Left colon (tissue), 2 donors: ENCODE measurements at places on chromosomes 5 and 9. TPM values are rescaled to one million over a fixed set of nuclear protein-coding genes. Genes with fewer than 3 reads are reported as not detected.

Gene DOK3
- 4.1 TPM for total RNA-seq

Gene FAM174A
- 18.7 TPM for total RNA-seq

Gene OR1L6
- not detected for total RNA-seq

Gene FST
- total RNA-seq = 4.2 TPM

Gene PCDHA3
- 0.28 TPM for total RNA-seq

Gene RLN1
- 0.70 TPM for total RNA-seq

Gene IQGAP2
- total RNA-seq = 104 TPM

Gene XPA
- total RNA-seq = 10.0 TPM

Gene RAB3C
- total RNA-seq = 2.2 TPM

Gene PAX5
- 0.59 TPM for total RNA-seq

Gene ANKRD33B
- total RNA-seq = 1.8 TPM

Gene SAXO1
- total RNA-seq = not detected

Gene WNT8A
- not detected for total RNA-seq

Gene DBH
- not detected for total RNA-seq

Gene GAPT
- 0.70 TPM for total RNA-seq

- no peak for DNase-seq
Observed at GRCh38 chr5:10243660-10244240, 5.9 kb downstream of the ATPSCKMT start.

GRCh38 chr5:78747705-78748359 lies 99.3 kb upstream of the LHFPL2 start:
- no peak for DNase-seq

DNA sequence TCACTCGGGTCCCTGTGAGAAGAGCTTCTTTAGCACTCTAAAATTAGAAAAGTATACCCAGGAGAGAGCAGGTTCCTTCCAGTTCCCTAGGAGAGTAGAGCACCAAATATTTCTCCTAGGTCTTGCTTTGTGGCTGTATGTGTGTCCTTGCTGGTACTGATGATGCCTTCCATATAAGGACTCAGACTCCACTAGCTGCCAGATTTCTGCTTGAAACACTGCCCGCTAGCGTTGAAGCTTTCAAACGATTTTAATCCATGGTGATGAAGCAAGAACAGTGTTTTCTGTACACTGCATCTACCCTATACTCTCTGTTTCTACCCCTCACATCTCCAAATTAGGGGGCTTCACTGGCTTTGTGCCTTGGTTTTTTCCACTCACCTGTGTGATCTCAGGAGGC lies 2.4 kb upstream of the SMC2 start:
- peak; percentile 26 for DNase-seq

GRCh38 chr9:94111446-94111845 lies 27.2 kb downstream of the PTPDC1 start:
- DNase-seq = no peak

DNA sequence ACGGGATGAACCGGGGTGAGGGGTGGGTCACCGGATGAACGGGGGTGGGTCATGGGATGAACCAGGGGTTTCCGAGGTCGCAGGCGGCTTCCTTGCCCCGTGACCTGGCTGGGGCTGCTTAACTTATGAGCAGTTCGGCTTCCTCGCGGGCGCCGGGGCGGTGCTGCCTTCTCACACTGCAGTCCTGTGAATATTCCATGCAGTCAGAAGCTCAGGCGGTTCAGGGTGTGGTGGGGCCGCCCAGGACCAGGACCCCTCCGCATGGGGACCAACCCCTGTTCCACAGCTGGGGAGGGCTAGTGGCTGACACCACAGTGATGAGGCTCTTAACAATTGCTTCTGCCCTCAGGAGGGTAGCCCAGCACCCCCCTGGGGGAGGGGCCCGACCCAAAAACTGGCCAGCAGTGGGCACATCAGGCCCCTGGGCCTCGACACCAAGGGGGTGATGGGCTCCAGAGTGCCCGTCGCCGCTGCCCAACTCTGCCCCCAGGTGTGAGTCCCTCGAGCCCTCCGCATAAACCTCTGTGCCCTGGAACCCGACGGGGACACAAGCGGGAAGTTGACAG lies 30.9 kb upstream of the SLC9A3 start:
- DNase-seq = peak; percentile 52

GRCh38 chr9:38295764-38296163 lies 96.7 kb upstream of the ALDH1B1 start:
- no peak for DNase-seq

DNA sequence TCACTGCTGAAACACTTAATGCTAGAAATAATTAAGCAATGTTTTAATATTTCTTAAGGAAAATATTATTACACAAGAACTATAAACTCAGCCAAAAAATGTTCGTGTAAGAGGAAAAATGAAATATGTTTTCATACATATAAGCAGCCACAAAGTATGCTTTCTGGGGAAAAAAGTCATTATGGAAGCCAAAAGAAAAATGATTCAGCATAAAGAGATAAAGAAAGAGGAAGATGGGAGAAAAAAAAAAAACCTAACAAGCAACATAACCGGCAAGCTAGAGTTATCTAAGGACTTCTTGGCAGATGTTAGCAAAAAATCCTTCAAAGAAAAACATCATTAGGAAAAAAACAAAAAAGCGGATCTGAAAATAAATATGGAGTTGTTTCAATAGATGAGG lies 179.1 kb downstream of the MUSK start:
- DNase-seq = no peak

- no peak for DNase-seq
Observed at GRCh38 chr5:132488590-132488989, 2.0 kb downstream of the IRF1 start.

DNA sequence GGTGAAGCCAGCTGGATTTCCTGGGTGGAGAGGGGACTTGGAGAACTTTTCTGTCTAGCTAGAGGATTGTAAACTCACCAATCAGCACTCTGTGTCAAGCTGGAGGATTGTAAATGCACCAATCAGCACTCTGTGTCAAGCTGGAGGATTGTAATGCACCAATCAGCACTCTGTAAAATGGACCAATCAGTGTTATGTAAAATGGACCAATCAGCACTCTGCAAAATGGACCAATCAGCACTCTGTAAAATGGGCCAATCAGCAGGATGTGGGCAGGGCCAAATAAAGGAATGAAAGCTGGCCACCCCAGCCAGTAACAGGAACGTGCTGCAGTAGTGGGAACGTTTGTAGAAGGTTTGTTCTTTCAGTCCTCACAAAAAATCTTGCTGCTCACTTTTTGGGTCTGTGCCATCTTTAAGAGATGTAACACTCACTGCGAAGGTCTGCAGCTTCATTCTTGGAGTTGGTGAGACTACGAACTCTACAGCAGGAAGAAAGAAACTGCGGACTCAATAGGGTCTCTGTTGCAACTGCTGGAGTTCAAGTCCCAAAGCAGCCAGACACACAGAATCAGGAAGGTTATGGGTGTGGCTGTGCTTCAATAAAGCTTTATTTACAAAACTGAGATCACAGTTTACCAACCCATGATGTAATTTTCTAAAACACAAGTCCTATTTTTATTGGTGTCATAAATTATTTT lies 145.7 kb upstream of the ERCC6L2 start:
- no peak for DNase-seq

DNA sequence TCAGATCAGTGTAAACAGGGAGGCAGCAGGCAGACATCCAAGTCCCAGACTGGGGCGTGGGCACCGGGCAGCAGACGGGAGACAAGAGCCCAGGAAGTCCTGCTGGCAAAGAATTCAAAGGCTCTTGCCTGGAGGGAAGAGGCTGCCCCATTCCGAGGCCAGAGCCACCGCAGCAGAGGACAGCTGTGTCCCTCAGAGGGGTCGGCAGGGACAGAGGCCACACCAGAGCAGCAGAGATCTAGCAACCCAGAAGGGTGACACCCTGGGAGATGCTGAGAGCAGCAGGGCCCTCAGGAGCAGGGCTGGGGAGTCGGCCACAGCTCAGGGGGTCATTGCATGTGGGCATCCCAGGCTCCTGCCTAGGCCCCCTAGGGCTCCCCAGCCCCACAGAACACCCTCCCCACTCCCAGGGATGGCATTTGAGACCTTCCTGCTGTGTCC lies 29.1 kb downstream of the ADAMTS2 start:
- DNase-seq = no peak

DNA sequence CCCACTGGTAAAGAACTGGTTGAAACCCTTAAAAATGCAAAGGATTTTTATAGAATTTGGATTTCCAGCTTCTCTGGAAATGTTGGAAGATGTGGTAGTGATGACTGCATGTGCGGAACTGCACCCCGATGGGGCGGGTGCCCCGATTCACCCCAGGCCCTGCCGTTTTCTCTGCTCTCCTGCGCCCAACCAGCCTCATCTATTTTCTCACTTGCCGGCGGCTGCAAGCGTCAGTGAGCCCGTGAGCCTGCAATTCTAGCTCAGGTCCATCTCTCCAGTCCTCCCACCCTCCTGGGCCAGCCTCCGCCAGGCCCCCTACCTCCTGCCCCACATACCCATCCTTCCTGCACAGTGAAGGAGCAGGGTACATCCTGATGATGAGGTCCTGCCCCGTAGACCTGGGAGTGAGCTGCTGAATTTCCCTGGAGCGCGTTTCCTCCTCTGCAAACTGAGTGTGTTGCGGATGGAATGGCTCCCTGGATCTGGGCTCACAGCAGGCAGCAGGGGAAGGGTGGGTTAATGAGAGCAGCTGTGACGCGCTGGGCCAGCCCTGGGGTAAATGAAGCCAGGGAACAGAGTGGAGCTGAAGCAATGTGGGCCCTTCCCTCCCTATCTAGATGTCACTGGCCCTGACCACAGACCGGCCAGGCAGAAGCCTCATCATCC lies 45.9 kb upstream of the PHYKPL start:
- no peak for DNase-seq

DNA sequence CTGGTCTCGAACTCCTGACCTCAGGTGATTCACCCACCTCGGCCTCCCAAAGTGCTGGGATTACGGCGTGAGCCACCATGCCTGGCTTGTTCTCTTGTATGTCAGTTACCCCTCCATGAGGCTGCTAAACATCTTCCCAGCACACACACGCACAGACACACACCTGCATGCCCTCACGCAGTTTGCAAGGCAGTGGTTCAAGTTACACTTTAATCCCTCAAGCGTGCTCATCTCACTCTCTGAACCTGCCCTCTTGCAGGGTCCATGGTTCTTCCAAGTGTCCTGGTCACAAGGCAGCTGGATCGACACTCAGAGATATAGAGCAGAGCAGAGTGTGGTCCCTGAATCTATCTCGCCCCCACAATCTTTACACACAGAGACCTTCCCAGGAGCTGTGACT lies 34.1 kb upstream of the RUFY1 start:
- no peak for DNase-seq

DNA sequence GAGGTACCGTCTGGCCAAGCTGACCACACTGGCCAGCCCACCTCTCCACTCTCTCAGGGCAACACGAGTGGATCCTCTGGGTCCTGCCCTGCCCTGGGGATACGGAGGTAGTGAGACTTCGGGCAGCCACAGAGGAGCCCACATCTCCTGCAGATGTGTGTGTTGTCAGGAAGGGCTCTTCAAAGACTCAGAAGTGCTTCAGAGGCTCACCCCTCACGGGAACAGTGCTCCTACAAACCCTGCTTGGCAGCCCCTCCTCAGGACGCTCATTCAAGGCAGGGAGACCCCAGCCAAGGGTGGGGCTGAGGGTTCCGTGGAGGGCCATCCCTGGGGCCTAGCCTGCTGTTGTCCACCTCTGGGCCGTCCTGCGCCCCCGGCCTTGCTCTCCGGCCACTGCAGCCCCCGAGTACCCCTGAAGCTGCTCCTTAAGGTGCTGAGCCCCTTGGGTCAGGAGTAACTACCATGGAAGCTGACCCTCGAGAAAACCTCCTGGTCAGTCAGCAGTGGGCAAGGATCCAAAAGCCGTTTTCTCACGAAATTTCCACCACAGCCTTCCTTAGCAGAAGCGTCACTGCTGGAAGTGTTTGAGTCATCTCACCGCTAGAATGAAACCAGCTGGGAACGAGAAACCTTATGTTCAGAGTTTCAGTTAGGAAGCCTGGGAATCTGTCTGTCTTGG lies 23.2 kb upstream of the LRRC14B start:
- no peak for DNase-seq

DNA sequence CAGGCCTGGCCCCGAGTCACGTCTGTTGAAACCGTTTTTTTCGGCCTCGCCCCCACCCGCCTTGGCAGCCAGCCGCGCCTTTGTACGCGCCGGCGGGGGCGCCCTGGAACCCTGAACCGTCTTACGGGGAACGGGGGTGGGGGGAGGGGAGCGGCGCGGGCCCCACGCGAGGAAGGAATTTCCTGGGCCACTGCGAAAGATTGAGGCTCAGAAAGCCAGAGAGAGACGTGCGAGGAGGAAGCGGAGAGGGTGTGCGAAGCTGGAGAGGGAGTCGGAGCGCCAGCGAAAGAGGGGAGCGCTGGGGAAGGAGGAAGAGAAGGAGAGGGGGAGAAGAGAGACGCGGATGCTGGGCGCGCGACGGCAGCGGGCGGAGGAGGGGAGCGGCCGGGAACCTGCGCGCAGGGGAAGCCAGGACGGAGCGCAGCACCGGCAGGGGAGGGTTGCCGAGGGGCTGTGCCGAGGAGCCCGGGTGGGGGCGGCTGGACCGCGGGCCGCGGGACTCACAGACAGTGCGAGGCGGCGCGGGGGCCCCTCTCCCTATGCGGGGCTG lies 4.6 kb upstream of the PRDM12 start:
- no peak for DNase-seq

DNA sequence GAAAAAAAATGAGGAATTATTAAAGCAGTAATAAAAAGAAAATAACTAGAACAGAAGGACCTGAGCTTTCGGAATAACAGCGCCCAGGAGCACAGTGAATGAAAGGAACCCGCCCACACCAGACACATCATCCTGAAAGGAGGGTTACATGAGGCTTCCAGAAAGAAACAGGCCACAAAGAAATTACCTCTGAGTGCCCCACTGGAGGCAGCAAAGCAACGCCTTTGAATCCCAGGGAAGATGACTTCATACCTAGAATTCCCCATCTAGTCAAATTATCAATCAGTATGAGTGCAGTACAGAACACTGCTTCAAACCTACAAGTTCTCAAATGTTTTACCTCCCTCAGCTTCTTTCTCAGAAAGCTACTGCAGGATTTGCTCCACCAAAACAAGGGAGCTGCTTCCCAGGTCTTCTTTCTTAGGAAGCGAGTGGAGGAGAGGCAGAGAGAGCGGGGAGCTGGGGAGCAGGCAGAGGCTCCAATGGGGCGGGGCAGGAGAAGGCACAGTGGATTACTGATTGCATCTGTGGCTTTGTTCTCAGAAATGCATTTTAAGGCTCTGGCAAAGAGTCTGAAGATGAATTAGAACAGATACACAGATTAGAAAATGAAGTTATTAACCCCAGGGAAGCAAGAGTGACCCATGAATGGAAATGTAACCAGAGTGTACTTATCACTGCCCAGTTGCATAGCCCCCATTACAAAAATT lies 87.1 kb downstream of the SEMA4D start:
- no peak for DNase-seq

DNA sequence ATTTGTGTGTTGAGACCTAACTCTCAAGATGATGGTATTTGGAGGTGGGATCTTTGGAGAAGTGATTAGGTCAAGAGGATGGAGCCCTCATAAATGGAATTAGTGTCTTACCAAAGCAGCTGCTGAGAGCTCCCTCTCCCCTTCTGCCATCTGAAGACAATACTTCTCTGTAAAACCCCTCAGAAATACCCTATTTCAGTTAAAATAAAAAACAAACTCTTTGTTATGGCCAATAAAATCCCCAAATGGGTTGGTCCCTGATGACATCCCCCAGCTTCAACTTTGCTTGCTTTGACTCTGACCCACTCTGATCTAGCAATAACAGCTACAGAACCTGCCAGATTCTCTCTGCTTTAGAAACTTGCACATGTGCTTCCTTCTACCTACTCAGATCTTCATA lies 100.9 kb downstream of the SNCAIP start:
- no peak for DNase-seq

- DNase-seq = no peak
Observed at GRCh38 chr9:92324889-92325268, 271 bp downstream of the NOL8 start.
